Activated CD8-positive, alpha-beta memory T cell treated with anti-CD3 and anti-CD28 coated beads for 1 hour (primary cell): ENCODE measurements at places on chromosomes 7 and 10.

GRCh38 chr10:126502441-126502840, 114.2 kb upstream of the ADAM12 start:
- no peak for DNase-seq

DNA sequence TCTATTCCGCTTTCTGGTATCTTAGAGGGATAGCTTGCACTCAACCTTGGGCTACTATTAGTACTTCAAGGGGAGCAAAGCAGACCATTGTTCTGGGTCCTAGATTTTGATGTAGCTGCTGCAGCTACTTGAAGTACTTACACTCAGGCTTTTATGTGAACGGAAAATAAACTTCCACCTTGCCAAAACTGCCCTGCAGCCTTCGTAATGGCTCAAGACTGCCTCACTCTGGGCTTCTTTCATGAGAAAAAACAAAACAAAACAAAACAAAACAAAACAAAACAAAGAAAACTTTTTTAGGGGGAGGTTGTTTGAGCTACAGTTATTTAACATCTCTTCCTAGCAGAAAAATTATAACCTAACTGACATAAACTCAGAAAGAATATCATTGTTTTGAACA, 19.4 kb upstream of the EPHB6 start:
- DNase-seq = no peak

DNA sequence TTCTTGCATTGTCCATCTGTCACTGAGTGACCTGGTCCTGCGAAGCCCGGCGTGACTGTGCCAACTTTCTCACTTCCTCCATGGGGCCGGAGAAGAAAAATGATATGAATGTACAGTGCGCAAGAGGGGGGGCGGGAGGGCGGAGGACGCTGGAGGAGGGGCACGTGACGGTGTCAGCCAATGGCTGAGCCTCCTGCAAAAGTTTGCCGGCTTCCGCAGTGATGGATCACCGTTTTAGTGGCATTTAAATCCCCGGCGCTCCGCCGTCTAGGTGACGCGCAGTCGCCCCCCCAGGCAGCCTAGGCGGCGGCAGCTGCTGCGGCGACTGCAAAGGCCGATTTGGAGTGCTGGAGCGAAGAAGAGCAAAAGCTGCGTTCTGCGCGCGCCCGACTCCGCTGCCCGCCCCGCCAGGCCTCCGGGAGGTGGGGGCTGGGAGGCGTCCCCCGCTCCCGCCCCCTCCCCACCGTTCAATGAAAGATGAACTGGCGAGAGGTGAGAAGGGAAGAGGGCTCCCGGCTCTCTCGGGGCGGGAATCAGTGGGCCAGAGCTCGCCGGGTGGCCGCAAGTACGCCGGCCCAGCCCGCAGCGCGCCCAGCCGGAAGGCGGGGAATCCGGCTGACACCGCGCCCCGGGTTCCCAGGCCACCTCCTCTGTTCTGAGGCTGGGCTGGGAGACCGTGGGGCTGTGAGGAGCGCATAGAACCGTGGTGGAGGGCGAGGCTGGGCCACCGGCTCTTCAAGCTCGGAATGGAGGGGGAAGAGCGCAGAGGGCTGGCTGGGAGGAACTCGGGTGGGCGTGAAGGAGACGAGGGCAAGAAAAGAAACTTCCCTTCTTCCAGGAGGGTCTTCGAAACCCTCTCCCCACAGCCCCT, at the start of gene HOXA1:
HOXA1 (minus strand) TSS at position 104 of the 871 bp plus-strand sequence; CDS start at position 16, 88 bp downstream.
- peak; percentile 54 for DNase-seq

DNA sequence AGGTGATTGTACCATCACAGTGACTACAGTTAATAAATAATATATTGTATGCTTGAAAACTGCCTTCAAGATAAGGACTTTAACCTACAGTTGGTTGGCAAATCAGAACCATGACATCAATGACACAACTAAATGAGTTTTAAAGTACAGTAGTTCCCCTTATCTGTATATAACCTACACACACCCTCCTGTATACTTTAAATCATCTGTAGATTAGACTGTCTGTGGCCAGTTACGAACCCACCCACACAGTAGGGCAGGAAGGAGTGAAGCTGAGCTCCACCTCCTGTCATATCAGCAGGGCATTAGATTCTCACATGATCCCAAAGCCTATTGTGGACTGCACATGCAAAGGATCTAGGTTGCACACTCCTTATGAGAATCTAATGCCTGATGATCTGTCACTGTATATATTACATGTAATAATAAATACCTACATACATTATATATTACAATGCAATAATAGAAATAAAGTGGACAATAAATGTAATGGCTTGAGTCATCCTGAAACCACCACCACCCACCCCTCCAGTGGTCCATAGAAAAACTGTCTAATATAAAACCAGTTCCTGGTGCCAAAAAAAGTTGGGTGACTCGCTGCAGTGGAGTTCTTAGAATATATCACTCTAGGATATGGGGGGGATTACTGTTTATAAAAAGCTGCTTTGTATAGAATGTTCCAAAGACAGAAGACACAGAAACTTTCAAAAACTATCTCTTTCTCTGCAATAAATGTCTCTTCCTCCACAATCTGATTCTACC, 5.6 kb downstream of the TPK1 start:
- no peak for DNase-seq

DNA sequence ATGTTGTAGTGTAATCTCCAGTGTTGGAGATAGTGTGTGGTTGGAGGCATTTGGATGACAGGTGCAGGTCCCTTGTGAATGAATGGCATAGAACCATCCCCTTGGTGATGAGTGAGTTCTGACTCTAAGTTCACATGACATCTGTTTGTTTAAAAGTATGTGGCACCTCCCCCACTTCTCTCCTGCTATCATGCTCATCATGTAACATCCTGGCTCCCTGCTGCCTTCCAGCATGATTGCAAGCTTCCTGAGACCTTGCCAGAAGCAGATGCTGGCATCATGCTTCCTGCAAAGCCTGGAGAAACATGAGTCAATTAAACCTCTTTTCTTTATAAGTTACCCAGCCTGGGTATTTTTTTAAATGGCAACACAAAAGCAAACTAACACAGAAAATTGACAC, 499.0 kb upstream of the SEMA3D start:
- DNase-seq = no peak

DNA sequence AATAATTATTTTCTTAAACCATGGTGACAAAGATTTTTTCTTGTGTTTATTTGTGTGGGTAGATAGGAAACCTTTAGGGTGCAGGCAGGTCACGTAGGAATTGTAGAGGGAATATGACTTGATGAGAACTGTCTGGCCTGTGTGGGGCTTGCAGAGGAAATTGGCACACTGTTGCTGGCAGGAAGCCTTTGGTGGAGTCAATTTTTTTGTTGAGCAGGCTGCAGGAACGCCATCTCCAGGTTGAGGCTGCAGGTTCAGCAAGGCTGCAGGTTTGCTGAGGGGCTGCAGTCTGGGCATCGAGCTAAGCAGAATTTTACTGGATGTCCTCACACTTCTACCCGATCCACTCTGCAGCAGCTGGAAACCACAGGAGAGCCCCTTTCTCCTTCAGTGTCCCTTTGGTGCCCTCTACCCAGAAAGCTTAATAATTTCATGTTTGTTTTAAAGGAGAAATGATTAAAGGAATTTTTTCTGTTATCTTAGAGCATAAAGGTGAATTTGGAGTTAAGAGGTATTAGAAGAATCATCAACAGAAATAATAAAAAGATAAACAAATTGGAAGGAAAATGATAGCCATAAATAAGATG, 37.0 kb downstream of the TBC1D12 start:
- no peak for DNase-seq

- no peak for DNase-seq
These were observed 97.9 kb upstream of the KLF14 start for GRCh38 chr7:130831817-130832481.

DNA sequence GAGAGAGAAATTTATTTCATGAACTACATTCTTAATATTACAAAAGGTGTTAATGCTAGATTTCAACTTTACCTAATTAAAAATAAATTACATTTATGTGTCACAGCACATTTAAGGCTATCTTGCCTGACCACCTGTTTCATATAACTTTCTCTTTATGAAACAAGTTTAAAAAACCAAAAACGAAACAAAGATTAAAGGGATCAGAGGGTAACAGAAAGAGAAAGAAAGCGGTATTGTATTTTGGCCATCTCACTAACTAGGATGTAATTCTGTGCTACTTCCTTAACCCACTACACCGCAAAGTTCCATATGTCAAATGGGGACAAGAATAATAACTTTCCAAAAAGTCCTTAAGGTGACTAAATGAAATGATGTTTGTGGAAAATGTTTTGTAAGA, 6.3 kb upstream of the RHOBTB1 start:
- DNase-seq = no peak

DNA sequence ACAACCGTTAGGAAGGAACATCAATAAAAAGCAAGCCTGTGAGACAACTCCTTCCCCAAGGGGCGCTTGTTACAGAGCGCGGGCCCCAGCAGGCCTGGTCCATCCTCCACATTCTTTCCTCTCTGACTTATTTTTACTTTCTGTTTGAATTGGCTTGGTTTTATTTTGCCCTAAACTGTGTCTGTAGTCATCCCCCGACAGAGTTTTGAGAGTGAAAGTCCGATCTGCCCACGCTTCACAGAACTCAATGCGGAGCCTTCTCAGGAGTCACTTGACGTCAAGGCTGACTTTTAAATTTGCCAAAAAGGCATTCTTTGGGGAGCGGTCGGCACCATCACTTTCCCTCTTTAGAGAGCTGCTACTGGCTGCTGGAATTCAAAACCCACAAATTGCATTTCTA, 150.1 kb upstream of the KLF6 start:
- DNase-seq = peak; percentile 19

GRCh38 chr10:110304394-110304779, 333 bp downstream of the SMNDC1 start:
- DNase-seq = no peak

GRCh38 chr7:2032876-2033407, 199.8 kb downstream of the MAD1L1 start:
- no peak for DNase-seq

DNA sequence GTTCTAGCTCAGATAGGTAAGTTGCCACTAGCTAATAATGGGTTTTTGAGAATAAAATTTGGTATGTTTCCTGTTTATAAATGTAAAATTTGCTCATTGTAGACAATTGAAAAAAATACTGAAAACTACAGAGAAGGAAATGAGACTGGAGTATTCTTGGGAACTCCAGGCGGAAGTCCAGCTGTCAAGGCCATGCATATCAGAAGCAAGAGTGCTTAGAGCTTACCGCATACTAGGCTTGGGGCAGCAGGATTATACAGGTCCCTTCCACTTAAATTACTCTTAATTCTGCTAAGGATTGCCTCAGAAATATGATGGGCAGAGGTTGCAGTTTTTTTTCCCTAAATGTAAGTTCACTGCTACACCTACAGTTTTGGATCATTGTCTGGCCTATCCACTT, 26.6 kb downstream of the UMAD1 start:
- no peak for DNase-seq

GRCh38 chr7:150668472-150668911, 17.0 kb upstream of the GIMAP2 start:
- peak; percentile 40 for DNase-seq

GRCh38 chr10:32905466-32905865, 52.6 kb downstream of the ITGB1 start:
- DNase-seq = no peak

- no peak for DNase-seq
These were observed 95.0 kb downstream of the CNOT4 start for GRCh38 chr7:135414850-135415439.

GRCh38 chr10:62082729-62083411, 181.4 kb downstream of the ARID5B start:
- DNase-seq = no peak

GRCh38 chr7:143503261-143503660, 25.6 kb downstream of the TAS2R41 start:
- DNase-seq = no peak

GRCh38 chr7:74480861-74481417, 27.2 kb downstream of the GTF2IRD1 start:
- no peak for DNase-seq

GRCh38 chr7:100169147-100169850, 882 bp upstream of the GAL3ST4 start:
- no peak for DNase-seq

DNA sequence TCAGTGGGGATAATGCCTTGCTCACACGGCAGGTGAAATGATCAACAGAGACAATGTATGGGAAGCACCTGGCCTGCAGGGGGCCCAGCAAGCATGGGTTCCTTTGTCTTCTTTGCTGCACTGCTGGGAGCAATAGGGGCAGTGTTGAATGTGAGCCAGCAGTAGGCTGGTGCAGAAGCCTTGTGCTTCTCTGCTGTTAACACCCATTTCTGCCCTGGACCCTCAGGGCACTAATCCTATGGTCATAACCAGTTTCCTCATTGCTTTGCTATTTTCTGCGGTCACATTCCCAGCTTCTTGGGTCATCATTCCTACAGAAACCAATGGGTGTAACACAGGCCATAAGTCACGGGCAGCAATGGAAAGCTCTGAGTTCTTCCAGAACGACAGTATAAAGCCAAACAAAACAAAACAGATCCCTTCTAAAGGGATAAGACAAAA, 10.9 kb upstream of the LGI1 start:
- no peak for DNase-seq

- no peak for DNase-seq
These were observed 88.3 kb upstream of the AGK start for GRCh38 chr7:141462958-141463357.

GRCh38 chr10:113716109-113716910, 35.2 kb upstream of the PLEKHS1 start:
- DNase-seq = no peak

GRCh38 chr10:35464825-35465456, 128.6 kb downstream of the CCNY start:
- DNase-seq = no peak

DNA sequence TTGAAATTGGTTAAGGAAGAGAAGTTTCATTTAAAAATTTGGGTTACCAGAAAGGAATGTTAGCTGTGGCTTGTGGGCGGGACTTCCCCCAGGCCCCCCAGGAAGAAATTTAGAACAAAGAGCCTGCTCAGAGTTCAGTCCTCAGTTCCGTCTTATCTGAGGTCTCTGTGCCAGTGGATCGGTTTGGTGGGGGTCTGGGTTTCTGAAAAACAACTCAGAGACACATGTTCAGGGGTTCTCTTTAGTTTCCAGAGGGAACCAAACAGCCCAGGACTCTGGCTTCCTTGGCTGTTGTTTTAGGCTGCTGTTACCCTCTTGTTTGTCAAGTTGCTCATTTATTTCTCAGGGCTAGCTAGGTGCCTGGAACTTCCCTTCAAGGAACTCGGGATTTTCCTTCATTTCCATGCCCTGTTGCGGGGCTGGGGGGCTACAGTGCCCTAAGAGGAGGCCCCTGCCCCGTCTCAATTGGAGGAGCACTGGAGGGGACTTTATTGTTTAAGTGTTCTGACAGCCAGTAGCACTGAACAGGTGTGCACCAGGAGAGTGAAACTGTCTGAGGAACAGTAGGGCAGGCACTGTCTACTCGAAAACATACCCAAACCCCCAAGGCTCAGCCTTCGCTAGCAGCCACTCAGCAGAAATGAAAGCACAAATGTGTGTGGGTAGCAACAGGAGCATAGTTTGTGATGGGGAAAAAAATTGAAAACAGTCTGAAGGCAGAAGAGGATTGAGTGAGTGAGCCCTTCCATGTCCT, 59.9 kb downstream of the ALOX5 start:
- DNase-seq = no peak
